Activated CD4-positive, alpha-beta T cell treated with anti-CD3 and anti-CD28 coated beads, Interleukin-2, amount 50 U/mL, for 48 hours (primary cell): ENCODE measurements at places on chromosomes 4 and X.

GRCh38 chrX:50067435-50068284, 133.1 kb downstream of the AKAP4 start:
- no peak for DNase-seq

DNA sequence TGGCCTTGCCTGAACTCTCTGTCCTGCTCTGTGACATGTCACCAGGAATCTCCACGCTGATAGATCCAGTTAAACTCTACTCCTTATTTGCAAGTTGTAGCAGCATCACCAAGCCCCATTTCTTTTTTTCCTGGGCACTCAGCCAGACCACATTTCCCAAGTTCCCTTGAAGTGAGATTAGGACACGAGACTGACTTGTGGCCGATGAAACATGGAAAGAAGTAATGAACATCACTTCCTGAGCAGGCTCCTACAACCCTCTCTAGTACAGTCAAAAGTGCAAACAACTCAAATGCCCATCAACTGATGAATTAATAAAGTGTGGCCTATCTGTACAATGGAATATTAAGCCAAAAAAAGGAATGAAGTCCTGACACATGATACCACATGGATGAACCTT, 74.6 kb downstream of the MAP3K15 start:
- no peak for DNase-seq

DNA sequence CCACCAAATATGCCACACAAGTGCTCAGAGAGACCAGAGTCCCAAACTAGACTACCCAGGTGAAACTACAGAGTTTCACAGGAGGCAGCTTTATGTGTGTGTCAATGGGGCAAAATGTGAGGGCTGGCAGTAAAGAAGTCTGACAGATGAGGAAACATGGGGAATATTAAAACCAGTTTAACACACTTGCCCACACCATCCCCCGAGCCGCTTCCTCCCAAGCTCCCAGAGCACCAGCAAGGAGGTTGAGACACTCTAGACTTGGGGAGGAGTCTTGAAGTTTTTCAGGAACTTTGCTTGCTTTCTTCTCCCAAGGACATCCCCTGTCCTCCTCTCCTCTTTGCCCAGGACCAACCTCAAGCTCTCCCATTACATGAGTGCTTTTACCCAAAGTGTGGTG, 94.7 kb upstream of the SPRY1 start:
- no peak for DNase-seq

DNA sequence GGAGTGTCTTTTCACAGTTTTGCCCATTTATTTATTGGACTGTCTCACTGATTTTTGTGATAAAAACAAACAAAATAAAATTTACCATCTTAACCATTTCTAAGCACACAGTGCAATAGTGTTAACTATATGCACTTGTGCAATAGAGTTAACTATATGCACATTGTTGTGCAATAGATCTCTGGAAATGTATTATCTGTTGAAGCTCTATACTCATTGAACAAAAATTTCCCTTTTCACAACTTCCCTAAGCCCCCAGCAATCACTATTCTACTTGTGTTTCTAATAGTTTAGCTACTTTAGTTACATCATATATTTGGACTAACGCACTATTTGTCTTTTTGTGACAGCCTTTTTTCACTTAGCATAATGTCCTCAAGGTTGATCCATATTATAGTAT, 59.7 kb upstream of the BEX4 start:
- DNase-seq = no peak

DNA sequence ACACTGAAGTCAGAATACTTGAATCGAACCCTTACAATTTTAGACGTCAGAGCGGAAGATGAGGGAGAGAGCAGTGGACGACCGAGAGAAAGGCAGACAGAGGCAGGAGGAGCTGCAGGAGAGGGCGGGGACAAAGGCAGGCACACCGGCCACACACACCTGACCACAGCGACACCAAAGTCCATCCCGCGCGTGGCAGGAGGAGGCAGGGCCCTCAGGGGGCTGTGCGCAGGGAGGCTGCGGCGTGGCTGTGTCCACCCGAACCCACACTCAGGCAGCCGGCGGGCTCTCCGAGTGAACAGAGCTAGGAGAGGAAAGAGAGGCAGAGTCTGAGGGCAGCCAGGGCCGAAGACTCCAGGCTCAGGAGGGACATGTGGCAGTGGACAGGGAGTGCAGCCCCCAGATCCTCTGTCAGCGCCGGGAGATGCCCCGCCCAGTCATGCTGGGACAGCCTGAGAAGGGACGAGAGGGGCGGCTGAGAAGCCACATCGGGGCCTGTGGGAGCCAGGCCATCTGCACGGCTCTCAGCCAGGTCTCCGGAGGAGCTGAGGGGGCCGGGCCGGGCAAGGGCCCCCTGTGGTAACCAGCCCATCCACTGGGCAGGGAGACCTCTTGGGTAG, 20.1 kb downstream of the GAK start:
- no peak for DNase-seq

- DNase-seq = no peak
These were observed 9.7 kb upstream of the PDGFC start for GRCh38 chr4:156981262-156981769.

GRCh38 chr4:122687531-122688061, 44.9 kb upstream of the BBS12 start:
- DNase-seq = no peak

DNA sequence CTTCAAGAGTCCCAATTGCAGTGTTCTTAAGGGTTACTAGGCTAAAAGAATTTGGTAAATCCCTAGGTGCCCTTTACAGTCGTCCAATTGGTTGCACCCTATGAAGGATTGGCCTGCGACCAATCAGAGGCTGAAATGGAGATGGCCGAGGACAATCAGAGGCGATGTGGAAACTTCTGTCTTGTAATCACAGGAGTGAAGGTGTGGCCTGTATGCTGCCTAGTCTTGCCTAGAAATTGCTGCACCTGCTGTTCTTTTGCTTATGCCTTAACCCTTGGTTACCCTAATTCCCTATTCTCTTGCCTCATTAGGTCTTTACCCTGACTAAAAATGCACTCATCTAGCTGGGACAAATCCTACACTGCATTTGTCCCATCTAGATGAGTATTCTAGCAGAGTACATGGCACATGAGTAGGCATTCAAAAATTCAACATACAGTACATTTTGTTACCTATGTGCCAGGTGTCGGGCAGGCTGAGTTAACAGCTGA, 1.0 kb upstream of the DCK start:
- no peak for DNase-seq

DNA sequence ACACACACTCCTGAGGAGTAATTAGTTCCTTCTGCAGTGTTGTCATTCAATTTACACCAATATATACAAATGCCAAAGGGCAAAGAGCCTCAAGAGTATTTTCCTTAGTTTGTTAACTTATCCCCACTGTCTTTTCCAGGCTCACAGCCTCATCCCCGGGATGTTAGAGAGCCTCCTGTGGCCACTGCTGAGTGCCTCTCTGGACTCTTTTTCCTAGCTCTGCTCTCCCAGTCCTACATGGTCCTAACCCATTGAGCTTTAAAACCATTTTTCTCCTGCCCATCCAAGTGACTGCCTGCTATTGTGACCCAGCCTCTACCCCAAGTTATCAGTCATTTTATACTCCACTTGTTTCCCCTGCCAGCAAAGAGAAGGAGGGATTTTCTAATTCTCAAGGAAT, 23.5 kb upstream of the TTC29 start:
- DNase-seq = no peak

GRCh38 chr4:47468706-47469365, 5.3 kb upstream of the COMMD8 start:
- DNase-seq = no peak

DNA sequence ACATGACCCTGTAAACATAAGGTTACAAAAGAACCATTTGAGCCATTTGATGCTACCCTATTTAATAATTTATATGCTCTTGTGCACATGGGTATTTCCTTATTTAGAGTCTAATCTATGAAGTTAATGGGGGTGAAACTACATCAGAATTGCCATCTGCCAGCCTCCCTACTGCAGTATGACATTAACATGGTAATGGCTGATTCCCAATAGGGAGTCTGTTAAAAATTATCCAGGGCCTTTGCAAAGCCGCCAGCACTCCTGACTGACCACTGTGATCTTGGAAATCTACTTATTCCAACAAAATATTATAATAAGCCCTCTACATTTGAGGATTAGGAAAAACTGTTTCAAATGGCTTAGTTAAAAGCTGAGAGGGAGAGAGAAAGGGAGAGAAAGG, 153.7 kb downstream of the CLCN4 start:
- no peak for DNase-seq

DNA sequence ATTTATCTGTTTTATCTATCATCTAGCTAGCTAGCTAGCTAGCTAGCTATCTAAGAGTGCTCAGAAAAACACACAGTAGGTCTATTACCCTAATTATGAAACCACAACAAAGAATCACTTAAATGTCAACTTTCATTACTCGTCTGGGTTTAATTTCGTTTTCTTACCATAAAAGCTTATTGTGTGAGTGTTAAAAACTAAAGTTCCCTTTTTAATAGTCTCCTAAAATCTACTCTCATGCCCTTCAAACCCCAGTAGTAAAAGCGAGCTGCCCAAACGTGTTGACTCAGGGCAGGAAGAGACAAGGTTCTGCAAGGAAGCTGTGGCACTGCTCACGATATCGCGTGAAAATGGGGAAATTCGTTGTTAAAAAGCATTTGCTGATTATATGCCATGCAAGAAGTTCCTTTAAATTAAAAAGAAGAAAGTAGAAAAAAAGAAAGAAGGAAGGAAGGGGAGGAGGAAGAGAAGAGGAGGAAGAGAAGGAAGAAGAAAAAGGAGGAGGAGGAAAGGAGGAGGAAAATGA, 595 bp downstream of the MBNL3 start:
- DNase-seq = peak; percentile 29

DNA sequence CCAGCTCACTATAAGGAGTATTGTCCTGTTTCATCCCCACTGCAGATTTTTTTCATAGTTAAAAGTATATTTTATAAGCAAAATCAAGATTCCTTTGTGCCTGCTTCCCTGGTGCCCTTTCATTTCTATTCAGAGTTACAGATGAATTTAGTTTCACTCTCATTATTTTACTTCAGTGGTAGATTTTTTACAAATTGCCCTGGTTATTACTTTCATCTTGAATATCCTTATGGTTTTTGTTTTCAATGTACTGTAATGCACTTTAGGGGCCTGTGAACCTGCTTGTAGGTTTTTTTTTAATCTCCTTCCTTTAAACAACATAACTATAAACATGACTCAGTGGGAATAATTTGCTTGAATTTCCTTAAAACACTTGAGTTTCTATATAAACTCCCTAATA, 126.8 kb downstream of the GPR143 start:
- DNase-seq = no peak

GRCh38 chr4:139973015-139973414, 181.0 kb downstream of the MAML3 start:
- DNase-seq = no peak

DNA sequence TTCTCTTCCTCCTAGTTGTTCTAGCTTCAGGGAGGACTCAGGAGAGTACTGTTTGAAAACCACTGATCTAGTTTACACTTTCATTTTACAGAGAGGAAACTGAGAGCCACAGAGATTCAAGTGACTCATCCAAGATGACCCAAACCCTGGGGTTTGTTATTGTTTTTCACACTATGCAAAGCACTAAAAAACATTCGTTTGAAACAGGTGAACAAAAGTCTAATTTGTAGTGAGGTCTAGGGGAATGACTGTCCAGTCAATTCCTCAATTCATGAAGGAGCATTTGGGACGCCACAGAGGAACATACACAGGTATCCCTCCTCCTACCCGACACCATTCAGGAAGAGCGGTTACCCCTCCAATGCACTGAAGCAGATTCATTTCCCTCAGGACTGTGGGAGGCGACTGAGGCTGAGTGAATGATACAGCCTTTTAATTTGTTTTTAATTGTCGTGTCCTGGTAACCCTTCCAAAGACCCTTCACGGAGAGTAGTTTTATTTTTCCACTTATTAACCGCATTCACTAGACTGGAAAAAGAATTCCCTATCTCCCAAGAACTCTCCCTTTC, 30.3 kb downstream of the TLR10 start:
- DNase-seq = no peak

DNA sequence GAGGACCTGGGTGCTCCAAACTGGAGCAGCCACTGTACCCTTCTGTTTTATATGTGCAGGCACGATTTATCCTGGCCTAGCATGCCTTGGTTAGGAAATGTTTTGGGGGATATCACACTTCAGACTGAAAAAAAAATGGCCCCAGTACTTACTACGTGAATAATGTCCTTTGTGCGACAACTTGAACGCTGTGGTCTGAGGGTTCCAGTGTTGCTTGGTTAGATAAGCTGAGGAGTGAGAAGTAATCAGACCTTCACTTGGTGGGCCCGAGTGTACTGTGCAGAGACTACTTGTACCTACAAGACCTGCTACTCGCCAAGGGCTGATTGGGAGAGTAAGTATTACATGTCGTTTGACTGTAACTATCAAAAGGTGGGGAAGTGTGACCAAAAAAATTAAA, 678 bp downstream of the DNAAF6 start:
- no peak for DNase-seq

DNA sequence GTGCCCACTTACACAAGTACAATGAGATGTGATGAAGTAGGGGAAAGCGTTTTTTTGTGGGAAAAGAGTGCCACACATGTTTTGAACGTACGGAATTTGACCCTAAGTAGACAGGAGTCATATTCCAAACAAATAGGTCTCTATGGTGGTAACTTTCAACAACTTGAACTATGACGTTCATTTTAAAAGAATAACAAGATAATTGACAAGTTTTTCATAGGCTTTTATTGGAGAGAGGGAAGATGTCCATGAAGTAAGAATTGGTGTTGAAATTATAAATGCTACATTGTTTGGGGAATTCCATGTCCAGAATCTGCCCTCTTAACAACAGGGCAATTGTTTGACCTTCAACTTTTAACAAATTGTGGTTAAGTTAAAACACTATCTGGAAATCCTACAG, 126.5 kb downstream of the GASK1B start:
- no peak for DNase-seq

DNA sequence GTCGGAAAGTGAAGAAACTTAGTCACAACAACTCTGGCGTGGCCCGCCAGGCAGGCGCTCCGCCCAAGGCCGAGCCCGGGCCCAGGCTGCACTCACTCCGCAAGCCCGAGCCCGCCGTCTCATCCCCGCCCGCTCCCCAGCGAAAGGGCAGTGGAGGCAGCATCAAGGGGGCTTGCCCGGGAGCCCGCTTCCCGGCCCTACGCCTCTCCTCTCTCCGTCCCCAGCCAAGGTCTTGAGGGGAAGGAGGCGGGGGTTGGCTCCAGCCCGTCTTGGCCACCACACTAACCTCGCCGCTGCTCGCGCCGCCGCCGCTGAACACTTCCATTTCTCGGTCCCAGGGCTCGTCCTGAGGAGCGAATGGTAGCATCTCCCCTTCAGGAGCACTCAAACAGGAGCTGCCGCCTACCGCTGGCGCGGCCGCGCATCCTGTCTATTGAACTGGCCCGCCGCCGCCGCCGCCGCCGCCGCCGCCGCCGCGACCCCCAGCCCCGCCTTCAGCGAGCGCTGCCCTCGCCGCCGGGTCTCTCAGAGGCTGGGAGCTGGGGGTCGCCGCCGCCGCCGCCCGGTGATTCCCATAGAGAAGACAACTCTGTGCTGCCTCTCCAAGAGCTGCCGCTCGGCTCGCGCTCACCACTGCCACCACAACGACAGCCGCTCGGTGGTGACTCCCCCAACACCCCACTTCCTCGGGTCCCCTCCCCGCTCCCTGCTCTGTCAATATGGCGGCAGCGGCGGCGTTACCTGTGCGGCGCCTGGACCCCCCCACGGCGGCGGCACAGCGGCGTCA, at the start of gene RPS6KA6:
Gene RPS6KA6 (minus strand): TSS at position 667 of the 787 bp plus-strand sequence. CDS start 300 bp downstream, at position 367.
- DNase-seq = peak; percentile 1
